ENCODE measurements at places on chromosomes 1 and 21. TPM values are rescaled to one million over a fixed set of nuclear protein-coding genes. Genes with fewer than 3 reads are reported as not detected.

C2CD4D gene
- total RNA-seq = 0.17 TPM

PADI3 gene
- total RNA-seq = 1.3 TPM

HEYL gene
- total RNA-seq = not detected

CLCNKB gene
- total RNA-seq = not detected

PLK3 gene
- 106 TPM for total RNA-seq

CCDC17 gene
- total RNA-seq = 2.7 TPM

NPHS2 gene
- not detected for total RNA-seq

HORMAD1 gene
- total RNA-seq = not detected

AIRE gene
- total RNA-seq = not detected

C1QA gene
- not detected for total RNA-seq

GRCh38 chr1:216742625-216743024, 19.4 kb upstream of the ESRRG start:
- DNase-seq = no peak

GRCh38 chr1:188194916-188195315, 1366.2 kb downstream of the PLA2G4A start:
- no peak for DNase-seq

DNA sequence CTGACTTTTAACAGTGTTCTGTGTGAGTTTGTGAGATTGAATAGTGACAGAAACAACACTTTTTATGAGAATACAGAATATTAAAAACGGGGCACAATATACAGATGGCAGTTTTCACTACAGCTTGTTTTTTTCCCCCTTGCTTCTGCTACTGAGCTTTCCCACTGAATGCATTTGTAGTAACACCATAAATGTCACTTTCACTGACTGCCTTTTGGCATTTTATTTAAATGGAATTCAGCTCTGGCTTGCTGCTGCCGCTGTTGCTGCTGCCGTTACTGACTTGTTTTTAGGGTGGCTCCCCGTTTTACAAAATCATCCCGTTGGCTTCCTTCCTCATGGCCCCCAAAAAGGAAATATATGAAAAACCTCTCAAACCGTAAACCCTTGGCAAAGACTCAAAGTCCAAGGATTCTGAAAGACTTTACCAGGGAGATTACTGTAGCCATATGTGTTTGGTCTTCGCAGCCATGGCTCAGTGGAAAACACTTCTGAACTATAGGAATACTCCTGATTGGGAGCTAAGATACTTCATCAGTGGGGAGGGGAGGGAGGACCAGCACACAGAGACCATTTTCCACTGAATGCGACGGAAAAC, 151.0 kb downstream of the NUF2 start:
- no peak for DNase-seq

DNA sequence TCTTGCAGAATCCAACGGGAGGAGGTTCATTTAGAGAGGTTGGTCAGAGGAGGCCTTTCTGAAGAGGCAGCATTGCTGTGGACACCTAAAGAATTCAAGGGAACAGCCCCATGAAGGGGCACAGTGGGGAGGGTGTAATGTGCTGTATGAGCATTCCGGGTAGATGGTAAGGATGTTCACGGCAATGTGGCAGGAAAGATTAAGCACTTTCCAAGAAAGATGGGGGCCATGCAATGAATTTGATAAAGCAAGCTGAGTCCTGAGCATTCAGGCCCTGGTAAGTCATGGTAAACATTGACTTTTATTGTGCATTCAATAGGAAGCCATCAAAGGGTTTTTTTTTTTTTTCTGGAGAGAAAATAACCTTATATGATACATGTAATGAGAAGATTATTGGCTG, 166.6 kb downstream of the GREM2 start:
- DNase-seq = no peak

- DNase-seq = peak; percentile 39
Observed at GRCh38 chr1:19096036-19096833, 113.8 kb downstream of the UBR4 start.

GRCh38 chr21:35202431-35202830, 153.3 kb upstream of the RUNX1 start:
- DNase-seq = peak; percentile 57

- DNase-seq = no peak
Observed at GRCh38 chr1:36525166-36525565, 42.5 kb upstream of the CSF3R start.

DNA sequence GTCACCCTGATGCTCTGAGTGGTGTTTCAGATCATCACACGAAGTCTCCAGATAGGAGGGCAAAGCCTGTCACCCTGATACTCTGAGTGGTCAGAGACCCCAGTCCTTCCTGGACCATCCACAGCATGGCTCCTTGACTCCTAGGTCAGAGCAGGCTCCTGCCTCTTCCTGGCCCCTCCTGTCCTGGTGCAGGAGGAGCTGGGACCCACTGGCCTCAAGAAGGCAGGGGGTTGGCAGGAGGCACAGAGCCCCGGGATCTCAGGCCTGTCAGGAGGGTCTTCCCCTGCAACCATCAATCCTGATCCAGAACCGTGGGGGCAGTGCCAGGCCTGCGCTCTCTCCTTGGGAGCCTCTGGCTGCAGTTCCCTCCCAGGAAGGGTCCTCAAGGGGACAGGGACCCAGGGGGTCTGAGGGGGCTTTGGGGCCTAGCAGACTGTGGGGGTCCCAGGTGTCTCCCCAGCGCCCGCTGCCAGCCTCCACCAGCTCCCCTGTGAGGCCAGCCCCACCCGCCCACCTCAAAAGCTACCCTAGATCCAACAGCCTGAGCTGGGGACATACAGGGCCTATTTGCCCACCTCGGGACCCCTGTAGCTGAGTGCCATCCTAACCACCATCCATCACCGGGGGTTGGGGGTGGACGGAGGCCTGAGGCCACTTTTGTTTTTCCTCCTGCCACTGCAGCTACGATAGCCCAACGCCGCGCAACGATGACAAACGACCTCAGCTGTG, 27.5 kb downstream of the COL6A1 start:
- DNase-seq = no peak

- no peak for DNase-seq
Observed at GRCh38 chr1:178124115-178124514, 30.2 kb downstream of the RASAL2 start.

DNA sequence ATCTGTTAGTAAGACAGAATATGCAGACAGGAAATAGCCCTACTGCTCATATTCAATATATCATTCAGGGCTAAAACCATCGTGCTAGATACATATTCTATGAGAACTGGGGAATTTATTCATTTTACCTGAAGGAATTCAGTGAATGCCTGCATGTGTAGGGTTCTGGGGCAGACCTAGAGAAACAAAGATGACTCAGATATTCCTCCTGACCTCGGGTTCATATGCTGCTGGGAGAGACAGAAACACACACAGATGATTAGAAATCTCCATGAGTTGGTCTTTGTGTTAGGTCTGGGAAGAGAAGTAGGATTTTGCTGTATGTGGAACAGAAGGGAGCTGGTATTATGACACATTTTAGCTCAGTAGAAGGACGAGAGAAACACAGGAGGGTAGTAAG, 176.5 kb upstream of the ST6GALNAC5 start:
- DNase-seq = no peak

GRCh38 chr1:151539321-151540020, 638 bp upstream of the TUFT1 start:
- peak; percentile 99 for DNase-seq

DNA sequence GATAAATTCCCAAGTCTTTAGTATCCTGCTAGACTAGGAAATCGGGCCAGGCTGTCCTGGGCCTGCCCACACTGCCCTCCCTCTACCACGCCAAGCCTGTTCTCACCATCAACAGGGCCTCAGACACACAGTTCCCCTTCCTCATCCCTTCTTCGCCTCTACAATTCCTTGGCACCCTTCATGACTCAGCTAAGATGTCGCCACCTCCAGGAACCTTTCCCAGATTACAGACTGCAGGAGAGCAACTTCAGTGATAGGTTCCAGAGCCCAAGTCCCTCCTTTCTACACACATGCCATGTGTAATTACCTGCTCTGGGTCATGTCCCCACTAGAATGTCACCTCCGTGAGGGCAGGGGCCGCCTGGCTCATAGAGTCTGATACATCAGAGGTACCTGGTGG, 3.3 kb downstream of the RIMS3 start:
- no peak for DNase-seq

GRCh38 chr1:171796592-171796991, 15.1 kb downstream of the METTL13 start:
- no peak for DNase-seq

- DNase-seq = no peak
Observed at GRCh38 chr1:96587222-96587621, 134.4 kb upstream of the PTBP2 start.

DNA sequence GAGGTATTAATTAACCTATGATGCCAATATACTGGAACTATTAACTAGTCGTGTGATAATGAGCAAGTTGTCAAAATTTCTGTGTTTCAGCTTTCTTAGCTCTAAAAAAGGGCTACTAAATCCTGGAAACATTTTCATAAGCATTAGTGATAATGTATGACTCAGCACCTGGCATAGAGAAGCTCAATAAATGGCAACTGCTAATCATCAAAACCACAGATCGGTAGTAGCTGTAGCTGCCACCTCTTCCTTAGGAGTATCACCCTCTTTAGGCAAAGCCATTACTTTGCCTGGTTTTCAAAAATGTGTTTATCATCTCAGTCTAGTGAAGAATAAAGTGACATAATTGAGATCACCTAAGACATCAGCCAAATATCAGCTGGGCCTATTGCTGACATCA, 75.5 kb downstream of the TPR start:
- DNase-seq = no peak

DNA sequence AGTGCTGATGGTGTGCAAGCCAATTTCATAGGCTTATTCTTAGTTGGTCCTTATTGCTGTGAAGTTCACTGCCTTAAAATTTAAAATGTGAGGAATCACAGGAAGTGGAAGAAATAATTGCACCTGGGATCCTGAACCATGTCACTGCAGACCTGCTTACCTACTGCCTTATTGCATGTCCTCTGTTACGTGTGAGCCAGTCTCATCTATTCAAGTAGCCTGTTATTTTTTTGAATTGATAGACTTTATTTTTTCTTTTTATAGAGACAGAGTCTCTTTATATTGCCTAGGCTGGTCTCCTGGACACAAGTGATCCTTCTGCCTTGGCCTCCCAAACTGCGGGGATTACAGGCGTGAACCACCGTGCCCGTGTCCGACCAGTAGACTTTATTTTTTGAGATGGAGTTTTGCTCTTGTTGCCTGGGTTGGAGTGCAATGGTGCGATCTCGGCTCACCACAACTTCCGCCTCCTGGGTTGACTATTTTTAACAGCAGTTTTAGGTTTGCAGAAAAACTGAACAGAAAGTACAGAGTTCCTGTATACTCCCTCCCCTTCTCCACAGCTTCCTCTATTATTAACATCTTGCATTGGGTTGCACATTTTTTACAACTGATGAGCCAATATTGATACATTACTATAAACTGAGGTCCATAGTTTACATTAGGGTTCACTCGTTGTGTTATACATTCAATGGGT, 14.0 kb upstream of the DISC1 start:
- no peak for DNase-seq

Measured in mammary epithelial cell (primary cell).